Breast epithelium (tissue), 4 donors: ENCODE measurements at places on chromosomes 11 and 22.

- DNase-seq: no peak
Measured at GRCh38 chr11:33633251-33634003, 67.2 kb downstream of the C11orf91 start.

- DNase-seq: no peak
Measured at GRCh38 chr11:79822766-79823165, 381.9 kb upstream of the TENM4 start.

DNA sequence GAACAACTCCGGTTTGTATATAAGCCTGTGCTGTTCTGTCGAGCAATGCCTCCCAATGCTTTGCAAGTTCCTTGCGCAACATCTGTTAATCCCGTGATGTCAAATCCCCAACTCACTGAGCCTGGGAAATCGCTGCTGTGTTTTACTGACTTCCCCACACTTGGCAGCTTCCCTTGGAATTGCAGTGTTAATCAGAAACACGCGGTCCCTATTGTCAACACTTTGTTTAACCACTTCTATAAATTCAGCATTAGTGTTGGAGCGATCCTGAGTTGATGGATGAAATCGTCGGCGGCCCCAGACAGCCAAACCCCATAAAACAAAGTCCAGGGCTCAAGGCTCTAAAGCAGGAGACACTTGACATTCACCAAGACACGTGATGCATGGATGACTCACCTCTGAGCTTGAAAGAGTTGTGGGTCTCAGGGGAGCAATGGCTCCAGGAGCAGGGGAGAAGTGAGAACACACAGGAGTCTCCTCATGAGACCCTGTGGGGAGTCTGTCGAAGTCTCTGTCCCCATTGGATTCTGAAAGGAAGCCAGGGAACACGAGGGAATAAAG lies 555.3 kb downstream of the MIAT start:
- DNase-seq: peak; percentile 55

DNA sequence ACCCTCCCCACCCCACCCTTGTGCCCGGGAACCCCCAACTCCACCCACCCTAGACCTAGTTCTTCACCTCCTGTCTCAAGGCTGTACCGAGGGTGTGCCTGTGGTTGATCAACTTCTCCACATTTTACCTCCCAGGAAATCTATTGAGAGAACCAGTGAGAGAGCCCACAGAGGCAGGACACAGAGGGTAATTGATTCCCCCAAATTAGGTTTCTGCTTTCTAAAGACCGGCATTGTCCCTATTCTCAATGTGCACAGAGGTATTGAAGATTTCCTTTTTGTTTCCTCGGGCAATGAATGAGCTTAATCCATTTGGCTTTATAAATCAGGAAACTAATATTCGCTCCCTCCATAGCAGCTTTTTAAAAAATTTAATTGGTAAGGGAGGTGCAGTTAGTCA lies 6.0 kb upstream of the LMO1 start:
- no peak for DNase-seq

DNA sequence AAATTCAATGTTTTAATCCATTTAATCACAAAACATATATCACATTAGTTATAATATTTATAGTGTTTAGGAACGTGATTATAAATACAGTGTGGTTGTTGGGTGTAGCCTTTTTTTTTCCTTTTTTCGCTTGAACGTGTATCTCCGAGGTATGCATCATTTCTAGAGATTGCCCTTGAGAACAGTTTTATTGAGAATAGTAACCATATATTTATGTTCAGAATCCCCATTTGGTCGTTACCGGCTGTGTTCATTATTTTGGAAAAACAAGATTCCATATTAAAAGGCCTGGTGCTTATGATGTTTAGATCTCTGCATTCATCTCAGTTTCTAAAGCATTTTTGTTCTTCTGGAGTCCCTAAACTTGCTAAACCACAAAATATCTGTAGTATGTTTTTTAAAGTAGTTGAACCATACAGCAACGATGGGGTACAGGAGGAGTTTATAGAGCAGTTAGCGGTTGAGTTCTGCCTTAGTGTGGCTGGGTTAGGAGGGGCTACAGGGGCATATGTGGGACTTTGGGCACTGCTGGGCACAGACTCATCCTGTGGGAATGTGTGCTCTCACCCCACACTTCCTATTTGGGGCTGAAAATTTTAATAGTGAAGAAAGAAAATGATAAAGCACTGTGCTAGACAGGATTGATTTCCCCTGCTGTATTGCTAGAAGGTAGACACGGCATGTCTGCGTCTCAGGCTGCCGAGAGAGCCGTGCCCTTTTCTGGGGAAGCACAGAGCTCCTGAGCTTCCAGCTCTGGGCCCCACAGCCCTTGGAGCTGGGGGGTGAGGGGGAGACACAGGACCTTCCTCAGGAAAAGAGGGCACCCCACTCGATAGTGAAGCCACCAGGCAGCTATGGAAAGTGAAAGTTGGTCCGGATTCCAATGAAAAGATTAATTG lies 81.5 kb upstream of the PPARA start:
- DNase-seq: peak; percentile 51

GRCh38 chr11:111945198-111945597 lies 8.1 kb downstream of the DIXDC1 start:
- no peak for DNase-seq
